ENCODE measurements at places on chromosomes 5 and 9. TPM values are rescaled to one million over a fixed set of nuclear protein-coding genes. Genes with fewer than 3 reads are reported as not detected.

Gene TTC39B
- 27.9 TPM for total RNA-seq

DNA sequence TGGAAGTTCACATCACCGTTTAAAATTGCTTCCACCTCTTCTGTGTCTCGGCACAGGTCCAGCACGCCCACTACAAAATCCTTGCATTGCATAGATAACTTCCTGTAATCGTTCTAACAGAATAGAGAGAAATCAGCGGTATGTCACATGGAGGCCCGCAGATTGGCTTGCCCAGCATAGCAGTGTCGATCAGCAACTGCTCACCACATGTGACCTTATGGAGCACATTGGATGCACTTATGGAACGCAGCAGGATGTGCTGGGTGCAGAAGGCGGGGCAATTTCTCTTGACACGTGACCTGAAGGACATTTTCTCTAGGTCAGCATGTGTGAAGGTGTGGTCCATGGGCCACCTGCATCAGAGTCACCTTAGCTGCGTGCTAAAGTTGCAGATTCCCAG is 49.7 kb downstream of the TRPC7 start:
- no peaks in the 10 kb centered on the region for H3K36me3 ChIP-seq
- no peak for DNase-seq
- H3K27ac ChIP-seq = no peak overlapping the region
- H3K27me3 ChIP-seq = peaks cover 6% of the 10 kb centered on the region
- no peak overlapping the region for H3K4me3 ChIP-seq

DNA sequence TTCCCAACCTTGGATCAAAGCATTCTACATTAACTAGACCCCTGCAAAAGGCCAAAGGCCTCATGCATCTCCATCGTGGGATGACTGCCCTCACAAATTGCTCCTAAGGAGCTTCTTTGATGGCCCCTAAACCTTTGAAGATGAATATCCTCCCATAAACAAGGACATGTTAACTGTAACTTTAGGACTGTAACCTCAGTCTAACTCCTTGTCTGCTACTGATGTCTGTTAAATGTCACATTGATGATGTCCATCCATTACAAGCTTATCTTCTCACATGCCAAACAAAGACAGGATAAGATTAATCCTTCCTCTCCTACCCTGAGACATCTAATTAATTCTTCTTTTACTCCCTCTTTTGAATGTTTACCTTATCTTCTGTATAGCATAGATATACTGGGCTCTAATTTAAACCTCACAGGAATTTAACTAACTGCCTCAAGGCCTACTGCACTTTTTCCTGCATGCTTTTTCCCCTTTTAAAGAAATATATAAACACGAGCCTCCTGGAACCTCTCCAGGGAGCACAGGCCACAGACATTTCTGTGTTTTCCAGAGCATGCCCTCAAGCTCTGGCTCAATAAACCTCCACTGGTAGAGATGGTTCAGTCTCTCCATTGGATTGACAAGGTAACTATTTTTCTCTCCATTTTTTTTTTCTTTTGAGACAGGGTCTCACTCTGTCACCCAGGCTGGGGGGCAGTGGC is 90.6 kb upstream of the SLC25A48 start:
- DNase-seq = no peak
- H3K4me3 ChIP-seq = no peak overlapping the region

Gene SLC22A4
- total RNA-seq = 5.4 TPM

DNA sequence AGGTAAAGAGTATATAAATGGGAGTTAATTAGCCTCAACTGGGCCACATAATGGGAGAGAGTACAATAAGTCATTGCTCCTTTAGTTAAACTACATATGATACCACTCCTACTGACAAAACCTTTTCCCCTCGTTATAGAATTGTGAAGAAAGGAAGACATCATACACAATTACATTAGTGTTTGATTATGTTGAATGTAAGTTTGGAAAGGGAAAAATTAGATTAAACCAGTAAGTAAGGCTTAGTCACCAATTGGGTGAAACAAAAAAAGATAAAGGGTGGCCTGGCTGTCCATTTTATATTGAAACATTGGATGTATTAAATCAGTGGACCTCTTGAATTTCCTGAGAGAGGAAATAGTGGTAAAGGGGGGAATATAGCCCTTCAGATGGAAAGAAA is 464.3 kb upstream of the PAPPA start:
- H3K4me3 ChIP-seq = no peak overlapping the region
- DNase-seq = no peak
- H3K27me3 ChIP-seq = no peaks in the 10 kb centered on the region

DNA sequence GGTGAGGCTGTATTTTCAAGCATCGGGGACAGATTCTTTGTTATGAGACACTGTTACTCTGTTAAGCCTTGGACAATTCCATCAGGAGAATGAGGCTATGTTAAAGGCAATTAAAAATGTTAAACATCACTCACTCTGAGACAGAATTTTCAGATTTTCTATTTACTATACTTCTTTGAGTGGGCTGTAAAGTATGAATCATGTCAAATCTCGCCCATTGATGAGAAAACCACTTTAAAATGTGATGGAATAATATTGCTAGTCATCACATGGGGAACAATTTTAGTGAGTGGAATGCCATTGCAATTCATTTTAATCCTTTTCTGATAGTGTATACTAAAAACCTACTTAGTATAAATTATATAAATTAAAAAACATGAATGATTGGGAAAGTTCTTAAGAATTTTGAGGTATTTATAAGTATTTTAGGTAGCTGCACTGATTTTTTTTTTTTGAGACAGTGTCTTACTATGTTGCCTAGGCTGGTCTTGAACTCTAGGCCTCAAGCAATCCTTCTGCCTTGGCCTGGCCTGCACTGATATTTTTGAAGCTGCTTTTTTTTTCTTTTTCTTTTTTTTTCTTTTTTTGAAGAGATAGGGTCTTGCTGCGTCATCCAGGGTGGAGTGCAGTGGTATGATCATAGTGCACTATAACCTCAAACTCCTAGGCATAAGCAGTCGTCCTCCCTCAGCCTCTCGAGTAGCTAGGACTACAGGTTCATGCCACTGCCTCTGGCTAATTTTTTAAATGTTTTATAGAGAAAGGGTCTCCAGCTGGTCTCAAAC is 73.2 kb downstream of the KIAA1958 start:
- H3K27ac ChIP-seq = no peak overlapping the region
- H3K36me3 ChIP-seq = no peaks in the 10 kb centered on the region
- no peak for DNase-seq
- H3K4me3 ChIP-seq = no peak overlapping the region
- peaks cover 29% of the 10 kb centered on the region for H3K4me1 ChIP-seq

DNA sequence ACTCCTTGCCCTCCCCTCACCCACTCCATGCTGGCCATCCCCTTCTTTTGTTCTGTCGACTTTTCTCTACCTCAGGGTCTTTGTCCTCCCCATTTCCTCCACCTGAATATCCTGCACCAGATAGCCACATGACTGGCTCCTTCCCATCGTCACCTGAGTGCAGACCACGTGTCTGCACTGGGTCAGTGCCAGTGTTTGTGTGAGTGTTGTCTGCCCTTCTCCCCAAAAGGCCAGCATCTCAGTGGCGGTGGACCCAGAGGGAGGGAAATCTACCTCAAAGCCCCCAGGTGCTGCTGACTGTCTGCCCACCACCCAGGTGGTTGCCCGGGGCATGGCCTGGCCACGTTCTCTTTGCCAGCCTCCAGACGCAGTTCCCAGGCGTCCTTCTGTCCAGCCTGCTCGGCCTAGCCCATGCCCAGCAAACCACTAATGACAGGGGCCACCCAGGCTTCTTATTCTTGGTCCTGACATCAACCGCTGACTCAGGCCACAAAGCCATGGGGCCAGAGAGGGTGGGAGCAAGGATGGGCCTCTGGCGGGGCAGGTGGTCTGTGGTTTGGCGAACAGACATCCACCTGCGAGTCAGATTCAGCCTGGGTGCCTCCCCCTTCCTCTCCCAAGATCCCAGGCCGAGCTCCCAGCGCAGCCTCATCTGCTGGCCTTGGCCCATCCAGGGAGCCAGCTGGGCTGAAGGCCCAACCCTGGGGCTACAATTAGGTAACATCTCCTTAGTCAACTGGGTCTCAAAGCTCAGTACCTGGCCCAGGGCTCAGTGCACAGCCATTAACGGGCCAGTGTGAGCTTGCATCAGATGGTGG is 5.5 kb upstream of the NINJ1 start:
- H3K4me1 ChIP-seq = peaks cover 18% of the 10 kb centered on the region
- H3K36me3 ChIP-seq = no peaks in the 10 kb centered on the region

- peaks cover 3% of the 10 kb centered on the region for H3K4me1 ChIP-seq
- peaks cover 52% of the 10 kb centered on the region for H3K36me3 ChIP-seq
- H3K27me3 ChIP-seq = no peaks in the 10 kb centered on the region
- no peak overlapping the region for H3K4me3 ChIP-seq
- DNase-seq = no peak
- H3K27ac ChIP-seq = no peak overlapping the region
Observed at GRCh38 chr5:33468775-33469435, 28.1 kb downstream of the TARS1 start.

- peak; percentile 92 for DNase-seq
- peaks cover 2% of the 10 kb centered on the region for H3K36me3 ChIP-seq
- no peaks in the 10 kb centered on the region for H3K27me3 ChIP-seq
- peaks cover 16% of the 10 kb centered on the region for H3K4me1 ChIP-seq
- no peak overlapping the region for H3K27ac ChIP-seq
Observed at GRCh38 chr9:134025606-134026541, 593 bp downstream of the BRD3OS start.

GRCh38 chr9:92468206-92468605 is 14.1 kb downstream of the ASPN start:
- H3K27me3 ChIP-seq = no peaks in the 10 kb centered on the region
- no peak overlapping the region for H3K4me3 ChIP-seq
- peaks cover 32% of the 10 kb centered on the region for H3K36me3 ChIP-seq
- H3K27ac ChIP-seq = no peak overlapping the region
- peaks cover 27% of the 10 kb centered on the region for H3K4me1 ChIP-seq

GRCh38 chr5:76152161-76152560 is 69.0 kb downstream of the SV2C start:
- no peaks in the 10 kb centered on the region for H3K36me3 ChIP-seq
- H3K4me3 ChIP-seq = no peak overlapping the region
- H3K27ac ChIP-seq = no peak overlapping the region
- DNase-seq = no peak
- H3K4me1 ChIP-seq = no peaks in the 10 kb centered on the region

Data from chondrocyte (in vitro differentiated cells).